Neural crest cell (in vitro differentiated cells): ENCODE measurements at places on chromosomes 5 and 9.

- no peak for DNase-seq
These were observed 290.4 kb upstream of the PDE4D start for GRCh38 chr5:60183881-60184280.

GRCh38 chr5:126189862-126190261, 233.3 kb upstream of the GRAMD2B start:
- no peak for DNase-seq

DNA sequence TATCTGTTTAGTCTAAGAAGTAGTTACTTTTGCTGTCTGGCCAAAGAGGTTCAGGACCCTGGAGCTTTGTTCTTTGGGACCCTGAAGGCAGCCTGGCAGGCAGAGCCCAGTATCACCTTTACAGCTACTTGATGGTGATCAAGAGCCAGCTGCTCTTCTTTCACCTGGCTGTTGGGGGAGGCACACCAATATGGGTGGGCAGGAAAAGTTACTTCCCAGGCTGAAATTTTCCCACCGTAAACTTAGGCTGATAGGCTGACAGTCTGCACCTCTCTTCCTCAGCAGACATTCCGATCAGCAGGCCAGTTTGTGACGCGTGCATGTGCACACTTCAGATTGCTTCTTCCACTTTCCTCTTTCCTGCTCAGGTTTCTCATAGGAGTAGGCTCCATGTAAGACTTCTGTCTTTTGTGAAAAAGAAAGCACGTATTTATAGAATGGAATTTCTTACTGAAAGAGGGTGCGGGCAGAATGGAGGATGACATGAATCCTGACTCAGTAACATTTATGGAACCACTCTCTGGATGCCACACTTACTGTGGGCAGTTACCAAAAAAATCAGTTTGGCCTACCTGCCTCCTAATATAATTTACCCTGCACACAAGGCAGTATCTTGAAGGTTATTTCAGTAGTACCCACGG, 223.9 kb upstream of the DMRT1 start:
- DNase-seq: no peak

- DNase-seq: no peak
These were observed 224.7 kb downstream of the SREK1 start for GRCh38 chr5:66368811-66369210.

GRCh38 chr5:430214-430925, 12.6 kb upstream of the EXOC3 start:
- DNase-seq: no peak

DNA sequence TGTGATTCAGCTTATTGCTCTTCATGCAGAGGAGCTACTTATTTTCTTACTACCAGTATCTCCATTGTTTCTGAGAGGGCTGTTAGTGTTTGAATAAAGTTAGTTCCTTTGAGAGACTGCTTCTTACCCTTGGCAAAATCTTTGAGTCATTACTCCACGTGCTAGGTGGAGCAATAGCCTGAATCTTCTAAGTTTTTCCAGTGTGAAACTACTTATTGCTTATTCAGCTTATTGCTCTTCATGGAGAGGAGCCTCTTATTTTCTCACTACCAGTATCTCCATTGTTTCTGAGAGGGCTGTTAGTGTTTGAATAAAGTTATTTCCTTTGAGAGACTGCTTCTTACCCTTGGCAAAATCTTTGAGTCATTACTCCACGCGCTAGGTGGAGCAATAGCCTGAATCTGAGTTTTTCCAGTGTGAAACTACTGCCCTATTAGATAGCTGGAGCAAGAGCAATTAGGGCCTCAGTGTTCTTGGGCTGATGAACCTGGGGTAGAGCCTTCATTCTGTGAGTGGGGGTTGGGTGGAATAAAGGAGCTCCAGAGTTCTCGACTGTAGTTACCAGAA, 41.9 kb downstream of the GPBP1 start:
- DNase-seq: no peak

GRCh38 chr9:106613250-106613737, 249.7 kb upstream of the ZNF462 start:
- no peak for DNase-seq

GRCh38 chr5:36407396-36407795, 105.7 kb upstream of the RANBP3L start:
- no peak for DNase-seq

DNA sequence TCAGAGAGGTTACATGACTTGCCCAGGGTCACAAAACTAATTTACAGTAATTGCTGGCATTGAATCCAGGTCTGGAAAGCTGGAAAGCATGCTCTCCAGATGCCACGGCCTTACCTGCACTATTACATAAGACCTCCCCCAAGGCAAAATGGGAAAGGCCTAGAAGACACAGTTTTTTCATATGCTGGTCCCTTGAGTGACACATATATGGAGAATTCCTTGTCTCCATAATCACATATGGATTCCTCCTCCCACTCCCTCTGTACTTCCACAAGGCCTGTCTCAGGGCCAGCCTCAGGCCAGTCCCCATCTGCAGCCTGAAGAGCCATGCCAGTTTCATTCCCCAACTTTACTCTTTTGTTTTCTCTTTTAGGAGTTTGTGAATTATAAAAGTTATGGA, 28.6 kb upstream of the MEIKIN start:
- DNase-seq: no peak

DNA sequence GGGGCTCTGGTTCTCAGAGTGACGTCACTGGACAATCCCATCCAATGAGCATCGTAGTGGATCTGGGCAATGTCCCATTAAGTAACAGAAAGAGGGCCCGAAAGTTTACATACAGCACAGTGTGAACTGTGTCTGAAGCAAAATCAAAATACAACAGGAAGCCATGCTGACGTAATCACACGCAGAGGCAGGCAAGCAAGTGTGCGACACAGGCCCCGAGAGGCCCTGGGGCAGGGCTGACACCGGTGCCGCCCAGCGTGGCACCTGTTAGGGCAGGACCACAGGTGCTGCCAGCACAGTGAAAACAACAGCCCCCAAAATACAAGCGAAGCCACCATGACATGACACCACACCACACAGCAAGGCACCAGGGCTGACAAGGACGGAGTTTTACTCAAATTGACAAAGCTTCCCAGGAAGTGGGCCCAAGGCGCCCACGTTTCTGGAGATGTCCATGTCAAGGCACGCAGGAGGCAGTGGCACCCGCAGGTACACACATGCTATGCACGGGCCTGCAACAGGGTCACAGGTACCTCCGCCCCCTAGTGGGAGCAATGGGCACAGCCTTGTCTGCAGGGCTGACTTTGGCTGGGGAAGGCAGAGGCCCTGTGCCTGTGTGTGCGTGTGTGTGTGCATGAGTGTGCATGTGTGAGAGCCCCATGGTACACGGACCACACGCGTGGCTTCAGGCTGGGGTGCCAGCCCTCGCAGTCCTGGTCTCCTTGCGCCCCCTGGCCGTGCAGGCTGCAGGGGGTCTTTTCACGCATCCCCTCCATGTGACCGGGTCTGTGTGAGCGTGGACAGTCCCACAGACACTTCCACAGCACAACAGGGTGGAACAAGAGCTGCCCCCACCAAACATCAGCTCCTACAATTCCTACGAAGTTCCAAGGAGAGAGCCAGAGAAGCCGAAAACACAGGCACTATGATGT, 19.6 kb downstream of the QSOX2 start:
- DNase-seq: peak; percentile 66

DNA sequence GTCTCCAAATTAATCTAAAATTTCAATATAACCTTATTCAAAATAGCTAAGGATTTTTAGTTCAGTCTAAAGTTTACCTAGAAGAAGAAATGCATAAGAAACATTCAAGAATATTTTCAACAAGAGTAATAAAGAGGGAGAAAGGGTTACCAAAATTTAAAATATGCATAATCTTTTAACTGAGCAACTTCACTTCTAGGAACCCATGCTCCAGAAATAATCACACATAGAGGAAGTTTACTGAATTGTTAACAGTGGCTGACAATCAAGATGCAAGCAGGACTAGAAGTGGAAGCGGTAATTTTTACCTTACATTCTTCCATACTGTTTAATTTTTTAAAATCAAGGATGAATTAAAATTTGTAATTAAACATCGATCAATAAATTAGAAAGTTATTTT, 1.9 kb downstream of the PJA2 start:
- no peak for DNase-seq

GRCh38 chr9:34276772-34277171, 52.3 kb downstream of the KIF24 start:
- DNase-seq: no peak

DNA sequence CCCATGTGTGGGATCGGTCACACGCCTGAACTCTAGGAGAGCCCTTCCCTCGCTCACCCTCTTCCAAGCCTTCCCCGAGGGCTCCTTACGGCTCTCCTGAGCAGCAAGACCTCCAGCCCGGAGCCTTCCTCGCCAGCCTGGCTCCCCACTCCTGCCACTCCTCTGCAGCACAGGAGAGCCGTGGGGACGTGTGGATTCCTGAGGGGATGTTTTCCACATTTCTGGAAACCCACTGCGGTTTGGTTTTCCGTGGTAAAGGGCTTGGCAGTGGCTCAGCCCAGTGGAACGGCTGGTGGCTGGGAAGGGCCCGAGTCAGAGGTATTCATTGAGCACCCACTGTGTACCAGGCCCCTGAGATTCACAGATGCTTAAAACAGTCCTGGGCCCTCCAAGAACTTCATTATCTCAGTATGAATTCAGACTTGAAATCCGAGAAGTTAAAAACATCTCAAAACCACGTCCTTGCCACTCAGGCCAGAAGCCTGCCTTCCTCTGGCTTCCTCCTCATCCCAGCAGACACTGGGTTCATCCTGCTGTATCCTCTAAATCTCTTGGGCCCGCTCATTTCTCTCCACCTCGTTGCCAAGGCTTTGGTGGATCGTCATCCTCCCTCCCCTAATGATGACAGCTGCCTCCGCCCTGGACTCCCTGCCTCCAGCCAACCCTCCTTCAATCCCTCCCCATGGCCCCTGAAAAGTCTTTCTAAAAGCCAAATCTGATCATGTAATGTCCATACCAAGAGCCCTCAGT, 109.6 kb downstream of the FGF18 start:
- no peak for DNase-seq

- no peak for DNase-seq
These were observed 150.8 kb upstream of the SLC44A1 start for GRCh38 chr9:105093685-105094084.

- no peak for DNase-seq
These were observed 69.8 kb downstream of the ACO1 start for GRCh38 chr9:32454280-32454679.

GRCh38 chr9:88106492-88106891, 31.8 kb downstream of the SPATA31C2 start:
- no peak for DNase-seq

DNA sequence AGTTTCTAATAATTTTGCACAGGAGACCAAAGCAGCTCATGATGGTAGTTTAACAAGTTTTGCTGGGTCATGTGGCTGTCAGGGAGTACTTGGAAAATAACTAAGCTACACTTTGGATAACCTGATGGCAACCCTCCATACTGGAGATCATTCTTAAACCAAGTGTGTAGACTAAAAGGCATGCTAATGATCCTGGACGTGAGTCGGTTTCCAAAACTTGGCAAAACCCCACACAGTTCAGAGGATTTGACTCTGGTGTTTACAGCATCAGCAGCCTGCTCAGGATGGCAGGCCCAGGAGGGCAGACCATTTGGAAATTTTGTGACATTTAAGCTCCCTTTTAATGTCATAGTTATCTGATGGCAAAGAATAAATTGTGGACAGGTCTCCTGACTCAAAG, 196.5 kb upstream of the EFNA5 start:
- no peak for DNase-seq

- DNase-seq: no peak
These were observed 105.6 kb upstream of the PCA3 start for GRCh38 chr9:76658510-76659231.
